ENCODE measurements at places on chromosomes 1 and 21. TPM values are rescaled to one million over a fixed set of nuclear protein-coding genes. Genes with fewer than 3 reads are reported as not detected.

DNA sequence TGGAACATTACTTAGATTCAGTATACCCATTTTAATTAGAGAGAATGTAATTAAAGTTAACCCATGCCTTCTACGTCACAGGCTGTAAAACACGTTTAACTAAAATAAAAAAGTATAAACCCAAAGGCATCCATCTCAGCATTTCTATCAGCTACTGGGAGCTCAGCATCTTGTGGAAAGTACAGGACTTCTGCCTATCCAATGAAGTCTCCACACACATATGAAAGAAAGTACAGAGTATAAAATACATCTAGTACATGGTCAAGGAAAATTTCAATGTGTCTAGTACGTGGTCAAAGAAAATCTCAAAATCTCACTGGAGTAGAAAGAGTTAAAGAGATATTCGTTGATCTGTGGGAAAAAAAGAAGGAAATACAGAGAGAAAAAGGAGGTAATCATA lies 141.4 kb upstream of the ZNHIT6 start:
- no peaks in the 10 kb centered on the region for H3K27me3 ChIP-seq
- DNase-seq: no peak

DNA sequence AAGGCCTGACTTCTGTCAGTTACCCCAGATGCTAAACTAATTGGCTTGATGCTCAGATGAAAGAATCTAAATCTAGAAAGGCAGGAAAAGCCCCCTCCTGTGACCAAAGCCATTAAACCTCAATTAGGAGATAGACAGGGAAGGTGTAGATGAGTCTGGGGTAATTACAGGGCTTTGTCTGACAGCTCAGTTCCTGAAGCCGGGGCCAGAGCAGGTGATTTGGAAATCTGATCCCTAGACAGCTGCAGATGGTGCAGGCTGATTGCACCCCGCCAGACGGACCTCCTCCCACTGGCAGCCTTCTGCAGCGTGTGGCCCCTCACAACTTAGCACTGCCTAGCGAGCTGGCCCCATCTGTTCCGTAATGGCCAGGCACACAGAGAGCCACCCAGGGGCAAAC lies 395.1 kb downstream of the HLX start:
- no peak for DNase-seq
- no peaks in the 10 kb centered on the region for H3K36me3 ChIP-seq
- no peak overlapping the region for H3K4me3 ChIP-seq
- H3K4me1 ChIP-seq: no peaks in the 10 kb centered on the region
- H3K27ac ChIP-seq: no peak overlapping the region

- DNase-seq: no peak
- peaks cover 12% of the 10 kb centered on the region for H3K36me3 ChIP-seq
- peaks cover 32% of the 10 kb centered on the region for H3K27me3 ChIP-seq
- no peak overlapping the region for H3K27ac ChIP-seq
- H3K4me1 ChIP-seq: peaks cover 4% of the 10 kb centered on the region
- peak overlapping the region; percentile 86 for H3K4me3 ChIP-seq
Measured at GRCh38 chr21:46666941-46667740, 31.7 kb downstream of the PRMT2 start.

DNA sequence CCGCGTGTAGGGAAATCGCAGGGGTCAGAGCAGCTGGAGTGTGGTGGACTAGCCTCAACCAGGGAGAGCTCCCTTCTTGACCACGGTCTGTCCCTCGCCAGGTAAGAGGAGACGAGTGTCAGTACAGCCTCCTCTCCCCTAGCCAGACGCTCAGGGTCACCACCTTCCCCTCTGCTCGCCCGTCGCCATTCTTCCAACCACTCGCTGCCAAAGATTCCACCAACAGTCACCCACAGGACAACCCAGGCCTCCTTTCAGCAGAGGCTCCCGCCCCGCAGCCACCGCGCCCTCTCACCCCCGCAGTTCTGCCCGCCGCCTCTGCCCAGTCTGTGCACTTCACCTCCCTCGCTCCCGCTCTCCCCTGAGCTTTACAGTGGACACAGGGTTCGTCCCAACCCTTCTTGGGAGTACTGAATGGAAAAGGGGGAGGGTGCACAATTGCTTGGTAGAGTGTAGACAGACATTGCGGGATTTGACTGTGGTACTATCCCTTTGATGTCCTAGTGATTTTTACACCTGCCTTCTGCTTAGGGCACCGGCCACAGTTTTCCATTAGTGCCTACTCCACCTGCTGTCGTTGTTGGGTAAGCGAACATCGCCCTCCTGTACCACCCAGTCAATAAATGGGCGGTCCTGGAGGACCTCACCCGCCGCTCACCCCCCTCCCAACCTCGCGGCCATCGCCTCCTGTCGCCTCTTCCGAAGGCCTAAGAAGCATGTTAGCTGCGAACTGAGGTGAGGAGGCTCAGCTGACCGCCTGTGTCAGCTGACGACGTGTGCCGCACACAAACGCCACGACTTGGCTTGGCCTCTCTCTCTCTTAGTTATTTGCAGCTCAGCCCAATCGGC lies 9.2 kb upstream of the NBPF11 start:
- no peak overlapping the region for H3K4me3 ChIP-seq
- H3K36me3 ChIP-seq: no peaks in the 10 kb centered on the region
- DNase-seq: no peak
- peaks cover 4% of the 10 kb centered on the region for H3K27me3 ChIP-seq
- no peaks in the 10 kb centered on the region for H3K4me1 ChIP-seq

- H3K36me3 ChIP-seq: no peaks in the 10 kb centered on the region
- H3K4me1 ChIP-seq: peaks cover 17% of the 10 kb centered on the region
- no peak overlapping the region for H3K4me3 ChIP-seq
- peak; percentile 72 for DNase-seq
- no peaks in the 10 kb centered on the region for H3K27me3 ChIP-seq
- H3K27ac ChIP-seq: peak overlapping the region; percentile 1
Measured at GRCh38 chr1:35726450-35727433, 8.1 kb upstream of the C1orf216 start.

DNA sequence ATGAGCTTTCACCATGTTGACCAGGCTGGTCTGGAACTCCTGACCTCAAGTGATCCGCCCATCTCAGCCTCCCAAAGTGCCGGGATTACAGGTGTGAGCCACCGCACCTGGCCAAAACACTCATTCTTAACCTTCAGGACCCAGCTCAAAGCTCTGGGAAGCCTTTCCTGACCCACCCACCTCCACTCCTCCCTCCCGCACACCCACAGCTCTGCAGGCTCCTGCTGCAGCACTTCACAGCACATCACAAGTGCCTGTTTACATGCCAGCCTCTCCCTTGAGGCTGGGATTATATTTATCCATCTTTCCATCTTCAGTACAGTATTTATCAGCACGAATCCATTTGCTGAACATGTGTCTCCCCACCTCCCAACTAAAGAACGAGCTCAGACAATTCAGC lies 14.9 kb downstream of the SLC9A1 start:
- peak overlapping the region; percentile 17 for H3K27ac ChIP-seq
- DNase-seq: no peak
- H3K4me1 ChIP-seq: peaks cover 62% of the 10 kb centered on the region
- H3K27me3 ChIP-seq: no peaks in the 10 kb centered on the region
- peaks cover under 1% of the 10 kb centered on the region for H3K36me3 ChIP-seq
- H3K4me3 ChIP-seq: no peak overlapping the region

- H3K4me1 ChIP-seq: peaks cover 6% of the 10 kb centered on the region
- DNase-seq: no peak
- no peak overlapping the region for H3K4me3 ChIP-seq
- H3K36me3 ChIP-seq: no peaks in the 10 kb centered on the region
Measured at GRCh38 chr1:17314491-17314971, 6.5 kb downstream of the PADI4 start.

GRCh38 chr1:179881642-179882252 lies 338 bp upstream of the TOR1AIP1 start:
- H3K4me3 ChIP-seq: peak overlapping the region; percentile 98
- DNase-seq: no peak
- H3K4me1 ChIP-seq: peaks cover 31% of the 10 kb centered on the region

GRCh38 chr21:31397939-31398338 lies 53.9 kb upstream of the TIAM1 start:
- H3K4me3 ChIP-seq: no peak overlapping the region
- peaks cover 40% of the 10 kb centered on the region for H3K4me1 ChIP-seq
- H3K36me3 ChIP-seq: no peaks in the 10 kb centered on the region

The CD1E gene
- total RNA-seq: not detected

The GSTM5 gene
- 0.52 TPM for total RNA-seq

The SETDB1 gene
- total RNA-seq: 53.5 TPM

The MROH7 gene
- 0.79 TPM for total RNA-seq
